ENCODE measurements at places on chromosomes 7 and 10. TPM values are rescaled to one million over a fixed set of nuclear protein-coding genes. Genes with fewer than 3 reads are reported as not detected.

The SGPL1 gene
- 60.7 TPM for total RNA-seq

The CYP26C1 gene
- total RNA-seq: 0.63 TPM

The GSDME gene
- total RNA-seq: 46.6 TPM

The SSBP1 gene
- 86.7 TPM for total RNA-seq

The COL28A1 gene
- 1.3 TPM for total RNA-seq

The CACNB2 gene
- total RNA-seq: 35.1 TPM

The PPP1R17 gene
- 5.0 TPM for total RNA-seq

The RHOBTB1 gene
- total RNA-seq: 36.3 TPM

Data from parietal lobe (tissue), 2 donors.